ENCODE measurements at places on chromosomes 1 and 21. TPM values are rescaled to one million over a fixed set of nuclear protein-coding genes. Genes with fewer than 3 reads are reported as not detected.

DNA sequence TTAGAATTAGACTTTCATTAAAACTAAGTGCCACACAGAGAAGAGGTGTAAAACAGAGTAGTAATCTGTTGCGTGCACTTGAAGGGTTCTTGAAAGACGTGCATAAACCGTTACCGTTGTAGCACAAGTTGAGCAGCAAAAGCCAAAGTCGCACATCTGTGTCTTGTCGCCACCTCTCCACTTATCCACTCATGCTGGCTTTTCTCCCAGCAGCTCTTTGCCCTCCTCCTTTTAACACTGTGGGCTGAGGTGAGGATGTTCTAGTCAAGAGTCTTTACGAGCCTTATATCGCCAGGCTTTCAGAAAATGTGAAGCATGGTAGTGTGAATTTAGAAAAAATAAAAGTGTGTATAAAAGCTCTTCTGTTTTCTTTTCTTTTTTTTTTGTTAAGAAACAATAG, 48.0 kb downstream of the NR5A2 start:
- peak; percentile 7 for DNase-seq

GRCh38 chr1:216075339-216075738, 347.9 kb downstream of the USH2A start:
- DNase-seq = no peak

DNA sequence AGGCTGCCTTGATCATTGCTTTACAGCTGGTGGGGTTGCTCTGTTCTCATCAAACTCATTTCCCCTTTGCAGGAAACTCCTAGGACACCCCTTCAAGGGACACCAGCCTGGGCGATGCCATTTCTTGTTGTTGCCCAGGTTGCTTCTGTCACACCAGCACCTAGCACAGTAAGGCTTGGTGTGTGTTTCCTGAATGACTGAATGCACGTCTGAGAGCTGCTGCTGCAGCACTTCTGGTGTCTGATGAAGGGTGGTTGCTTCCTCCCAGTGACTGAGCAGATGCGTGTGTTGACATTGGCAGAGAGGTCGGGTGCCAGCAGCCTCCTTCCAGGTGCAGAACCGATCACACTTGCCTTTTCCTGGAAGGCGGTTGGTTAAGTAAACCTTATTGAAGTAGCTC, 477.4 kb downstream of the CAMTA1 start:
- no peak for DNase-seq

Gene LRRC71
- total RNA-seq = 0.11 TPM

- DNase-seq = peak; percentile 79
These were observed 51.5 kb downstream of the MAP3K7CL start for GRCh38 chr21:29181799-29182470.

- DNase-seq = peak; percentile 27
These were observed 14.7 kb downstream of the PROX1 start for GRCh38 chr1:214002472-214002871.

GRCh38 chr1:7529917-7530316, 241.2 kb upstream of the VAMP3 start:
- DNase-seq = no peak

GRCh38 chr1:21234779-21235178, 55.5 kb downstream of the ECE1 start:
- DNase-seq = no peak

- no peak for DNase-seq
These were observed 765 bp upstream of the VPS45 start for GRCh38 chr1:150066838-150067183.

- DNase-seq = no peak
These were observed 5.5 kb downstream of the OR2C3 start for GRCh38 chr1:247530785-247531184.

Gene KPRP
- not detected for total RNA-seq

Gene CCDC18
- 9.0 TPM for total RNA-seq

Gene RNU1-3
- total RNA-seq = under 0.01 TPM

- no peak for DNase-seq
These were observed 531 bp downstream of the SNIP1 start for GRCh38 chr1:37553598-37553926.

DNA sequence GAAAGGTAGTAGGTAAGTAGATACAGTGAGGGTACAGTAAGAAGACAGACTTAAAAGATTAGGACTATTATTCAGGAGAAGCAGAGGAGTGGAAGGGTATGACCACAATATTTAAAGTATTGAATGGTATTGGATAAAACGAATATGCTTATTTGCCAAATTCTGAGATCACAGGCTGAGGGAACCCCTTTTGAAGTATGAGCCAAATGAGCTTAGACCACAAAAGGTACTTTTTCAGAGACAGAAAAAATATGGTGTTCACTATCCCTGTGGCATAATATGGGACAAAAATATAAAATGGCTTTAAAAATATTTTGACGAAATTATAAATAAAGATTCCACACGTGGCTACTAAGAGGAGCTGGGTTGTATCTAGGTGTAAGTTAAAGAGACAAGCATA, 880 bp upstream of the MTF2 start:
- DNase-seq = no peak

DNA sequence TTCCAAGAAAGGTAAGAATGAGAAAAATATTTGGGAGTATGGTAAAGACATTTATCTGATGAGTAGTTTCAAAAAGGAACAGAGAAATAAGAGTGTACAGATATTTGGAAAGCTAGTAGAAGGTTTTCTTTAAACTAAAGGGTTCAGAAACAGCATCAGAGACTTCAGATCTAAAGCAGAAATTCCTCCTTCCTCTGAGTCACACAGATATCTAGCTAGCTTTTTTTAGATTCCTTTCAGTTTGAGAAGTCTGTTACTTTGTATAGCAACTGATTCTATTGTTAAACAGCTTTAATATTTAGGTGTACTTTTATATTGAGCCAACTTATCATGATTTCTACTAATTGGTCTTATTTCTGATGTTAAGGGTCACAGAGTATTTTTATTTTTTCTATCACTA, 4.7 kb downstream of the AMY2B start:
- no peak for DNase-seq

GRCh38 chr1:94746635-94747525, 73.3 kb upstream of the SLC44A3 start:
- no peak for DNase-seq

Gene SAMSN1
- 4.0 TPM for total RNA-seq

Gene TMIGD3
- total RNA-seq = not detected

Gene FCRL6
- not detected for total RNA-seq

DNA sequence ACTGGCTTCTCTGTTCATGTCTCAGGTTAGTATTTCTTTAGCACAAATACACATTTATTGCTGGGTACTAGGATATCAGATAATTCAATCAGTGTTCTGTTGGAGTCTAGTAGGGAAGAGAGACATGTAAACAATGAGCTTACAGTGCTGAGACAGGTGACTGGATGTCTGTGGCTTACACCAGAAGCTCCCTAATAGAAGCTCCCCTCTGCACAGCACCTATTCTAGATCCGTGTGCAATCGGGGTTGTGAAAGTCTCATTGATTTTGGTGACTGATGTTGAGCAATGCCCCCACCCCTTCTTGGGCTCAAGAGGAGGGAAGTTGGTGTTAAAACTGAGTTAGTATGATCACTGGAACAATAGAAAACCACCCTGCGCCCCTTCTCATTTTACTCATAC, 279.2 kb downstream of the RPS6KC1 start:
- no peak for DNase-seq

- no peak for DNase-seq
These were observed 329.5 kb downstream of the SIPA1L2 start for GRCh38 chr1:232300466-232300865.

DNA sequence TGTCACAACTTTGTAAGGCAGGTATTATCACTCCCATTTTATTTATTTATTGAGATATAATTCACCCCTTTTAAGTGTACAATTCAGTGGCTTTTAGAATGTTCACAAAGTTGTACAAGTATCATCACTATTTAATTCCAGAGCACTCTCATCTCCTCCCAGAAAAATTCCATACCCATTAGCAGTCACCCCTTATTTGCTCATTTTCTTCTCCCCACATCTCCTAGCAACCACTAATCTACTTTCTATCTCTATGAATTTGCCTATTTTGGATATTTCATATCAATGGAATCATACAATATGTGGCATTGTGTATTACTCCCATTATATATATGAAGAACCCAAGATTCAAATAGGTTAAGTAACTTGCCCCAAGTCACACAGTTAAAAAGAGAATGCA, 7.0 kb downstream of the DSTYK start:
- no peak for DNase-seq

DNA sequence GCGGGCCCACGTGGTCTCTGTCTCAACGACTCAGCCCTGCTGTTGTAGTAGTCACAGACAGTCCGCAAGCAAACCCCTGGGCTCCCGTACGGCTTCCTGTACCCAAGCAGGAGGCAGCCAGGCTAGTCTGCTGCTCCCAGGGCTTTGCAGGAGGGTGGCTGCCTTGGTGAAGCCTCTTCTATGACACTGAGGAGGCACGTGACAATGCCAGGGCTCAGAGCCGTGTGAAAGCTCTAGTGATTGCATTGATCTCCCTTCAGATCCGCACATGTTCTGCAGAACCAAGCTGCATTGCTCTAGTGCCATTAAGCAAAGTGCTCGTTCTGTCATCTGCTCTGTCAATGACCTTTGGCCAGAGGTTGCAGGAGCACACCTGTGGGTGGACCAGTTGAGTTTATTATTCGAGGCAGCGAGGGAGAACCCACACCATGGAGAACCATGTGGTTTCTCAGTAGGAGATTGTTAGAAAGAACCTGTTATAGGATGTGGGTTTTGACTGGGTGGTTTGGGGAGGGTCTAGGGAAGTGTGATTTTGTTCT, 18.0 kb downstream of the UMODL1 start:
- no peak for DNase-seq

DNA sequence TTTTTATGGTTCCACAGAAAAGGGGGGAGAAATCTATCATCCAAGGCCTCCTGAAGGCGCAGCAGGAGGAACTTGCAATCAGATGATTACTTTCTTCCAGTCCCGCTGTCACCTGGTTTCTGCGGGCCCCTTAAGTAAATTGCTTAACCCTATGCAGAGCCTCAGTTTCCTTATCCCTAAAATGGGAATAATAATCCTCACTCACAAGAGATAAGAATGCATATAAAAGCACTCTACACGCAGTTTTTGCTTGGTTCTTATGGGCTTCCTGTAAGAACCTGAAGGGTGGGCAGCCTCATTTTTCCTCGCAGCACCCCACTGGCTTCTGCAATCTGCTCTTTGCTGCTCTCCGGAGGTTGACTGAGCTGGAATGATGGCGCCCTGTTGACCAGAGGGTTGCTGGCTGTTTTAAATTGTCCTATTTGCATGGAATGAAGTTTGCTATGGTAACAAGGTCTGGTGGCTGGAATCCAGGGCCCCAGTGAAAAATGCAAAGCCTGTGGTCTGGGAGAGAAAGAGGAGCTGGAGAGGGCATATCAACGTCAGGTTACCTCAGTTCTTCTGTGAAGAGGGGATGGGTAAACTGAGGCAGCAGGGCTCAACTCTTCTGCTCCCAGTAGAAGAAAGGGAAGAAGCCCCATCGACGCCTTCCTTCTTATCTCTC, 1.0 kb upstream of the KAZN start:
- DNase-seq = no peak

DNA sequence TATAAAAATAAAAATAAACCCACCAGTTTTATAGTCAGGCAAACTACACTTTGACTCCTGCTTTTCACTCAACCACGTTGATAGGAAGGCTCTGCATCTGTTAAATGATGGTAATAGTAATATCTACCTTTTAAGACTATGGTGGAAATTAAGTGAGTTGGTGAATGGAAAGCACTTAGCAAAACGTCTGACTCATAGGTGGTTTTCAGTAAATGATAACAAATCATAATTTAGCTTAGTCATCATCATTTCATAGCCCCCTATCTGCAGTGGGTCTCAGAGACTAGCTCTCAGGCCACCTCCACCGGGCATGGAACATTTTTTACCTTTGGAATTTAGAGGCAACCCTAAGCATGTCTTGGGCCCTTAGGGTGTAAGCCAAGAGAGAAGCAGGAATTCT, 160.0 kb downstream of the PDE4B start:
- DNase-seq = peak; percentile 2

DNA sequence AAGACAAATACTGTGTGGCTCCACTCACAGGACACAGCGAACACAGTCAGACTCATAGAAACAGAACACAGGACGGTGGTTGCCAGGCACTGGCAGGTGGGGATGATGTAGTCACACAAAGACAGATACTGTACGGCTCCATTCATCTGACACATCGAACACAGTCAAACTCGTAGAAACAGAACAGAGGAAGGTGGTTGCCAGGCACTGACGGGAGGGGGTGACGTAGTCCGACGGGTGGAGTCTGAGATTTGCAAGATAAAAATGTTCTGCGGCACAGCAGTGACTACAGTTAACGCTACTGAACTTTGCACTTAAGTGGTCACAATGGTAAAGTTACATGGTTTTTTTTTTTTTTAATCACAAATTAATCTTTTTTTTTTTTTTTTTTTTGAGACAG, 18.7 kb downstream of the C21orf58 start:
- DNase-seq = no peak

GRCh38 chr1:201335901-201336300, 41.6 kb downstream of the TNNT2 start:
- DNase-seq = no peak

Gene CFAP57
- total RNA-seq = 0.20 TPM

Gene SMIM1
- total RNA-seq = 0.74 TPM

DNA sequence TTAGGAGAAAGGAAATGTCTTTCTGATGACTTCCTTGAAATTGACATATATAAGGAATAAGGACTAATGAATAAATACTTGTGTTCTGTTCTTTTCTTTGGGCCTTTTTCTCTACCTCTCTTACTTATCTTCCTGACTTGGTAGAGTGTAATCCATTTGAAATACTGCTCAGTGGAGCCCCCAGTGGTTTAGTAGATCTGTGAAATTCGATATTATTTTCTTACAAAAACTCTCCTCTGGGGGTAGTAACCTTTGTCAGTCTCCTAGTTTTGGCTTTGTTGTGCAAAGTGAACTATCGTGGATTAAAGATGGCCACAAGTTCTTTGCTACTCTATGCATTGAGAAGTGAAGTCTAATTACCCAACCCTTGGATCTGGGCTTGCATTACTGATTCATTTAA, 48.8 kb downstream of the DUSP10 start:
- no peak for DNase-seq

DNA sequence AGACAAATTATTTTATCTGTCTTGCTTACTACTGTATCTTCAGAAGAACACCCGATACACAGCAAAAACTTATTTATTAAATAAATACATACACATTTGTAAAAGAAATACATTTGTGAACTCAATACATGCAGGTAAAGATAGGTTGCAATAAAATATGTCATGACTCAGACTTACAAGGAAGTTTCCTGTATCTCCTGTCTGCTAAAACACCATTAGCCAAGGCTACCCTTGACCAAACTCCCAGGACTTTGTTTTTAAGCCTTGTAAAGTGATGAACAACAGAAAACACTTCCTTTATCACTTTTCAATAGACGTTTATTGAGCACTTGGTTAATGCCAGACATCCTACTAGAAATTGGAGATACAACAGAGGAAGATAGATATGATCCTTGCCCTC, 56.5 kb upstream of the HSD17B7 start:
- DNase-seq = no peak

- no peak for DNase-seq
These were observed 64.9 kb downstream of the PCNT start for GRCh38 chr21:46388896-46389295.

DNA sequence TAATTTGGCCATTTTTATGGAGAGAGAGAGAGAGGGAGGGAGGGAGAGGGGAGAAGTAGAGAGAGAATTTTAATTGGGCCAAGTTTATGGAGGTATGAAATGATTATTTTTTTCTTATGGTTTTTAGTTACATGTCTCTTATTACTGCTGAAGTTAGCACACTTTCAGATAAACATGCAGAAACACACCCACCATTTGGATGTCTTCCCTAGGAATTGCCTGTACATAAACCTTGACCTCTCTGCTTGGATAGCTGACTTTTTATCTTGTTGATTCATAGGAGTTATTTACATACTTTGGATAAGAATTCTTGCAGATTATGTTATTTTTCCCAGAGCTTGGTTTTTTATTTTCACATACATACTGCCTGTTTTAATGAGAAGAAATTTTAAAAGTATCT, 310.2 kb upstream of the ADAMTS5 start:
- DNase-seq = no peak
